Neural crest cell (in vitro differentiated cells): ENCODE measurements at places on chromosomes 16 and 17.
A peak's percentile ranks its signal among the peaks of the same experiment; 100 is the strongest.

DNA sequence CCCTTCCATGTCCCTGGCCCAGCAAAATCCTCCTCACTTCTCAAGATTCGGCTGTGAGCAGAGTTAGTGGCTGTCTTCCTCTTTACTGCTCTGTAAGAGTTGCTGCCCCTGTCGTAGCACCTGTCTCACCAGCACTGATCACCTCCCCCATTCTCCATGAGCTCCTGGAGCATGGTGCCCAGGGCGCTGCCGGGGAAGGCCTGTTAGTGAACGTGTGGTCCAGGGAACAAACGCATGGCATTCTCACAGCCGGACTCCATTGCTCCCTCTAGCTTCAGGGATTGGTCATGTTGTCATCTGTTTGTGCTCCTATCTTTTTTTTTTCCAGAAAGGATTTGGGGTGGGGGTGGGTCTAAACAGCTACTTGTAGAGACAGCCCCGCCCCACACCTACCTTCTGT, 141.2 kb downstream of the CMIP start:
- H3K27ac ChIP-seq, result peak overlapping the region; percentile 20
- H3K4me1 ChIP-seq, result peaks cover 61% of the 10 kb centered on the region
- H3K27me3 ChIP-seq, result no peaks in the 10 kb centered on the region
- peaks cover 5% of the 10 kb centered on the region for H3K36me3 ChIP-seq

- H3K4me1 ChIP-seq, result no peaks in the 10 kb centered on the region
- DNase-seq, result no peak
- H3K4me3 ChIP-seq, result no peak overlapping the region
- H3K36me3 ChIP-seq, result peaks cover 5% of the 10 kb centered on the region
- H3K27me3 ChIP-seq, result no peaks in the 10 kb centered on the region
Measured at GRCh38 chr17:1100382-1100781, 79.4 kb downstream of the ABR start.

DNA sequence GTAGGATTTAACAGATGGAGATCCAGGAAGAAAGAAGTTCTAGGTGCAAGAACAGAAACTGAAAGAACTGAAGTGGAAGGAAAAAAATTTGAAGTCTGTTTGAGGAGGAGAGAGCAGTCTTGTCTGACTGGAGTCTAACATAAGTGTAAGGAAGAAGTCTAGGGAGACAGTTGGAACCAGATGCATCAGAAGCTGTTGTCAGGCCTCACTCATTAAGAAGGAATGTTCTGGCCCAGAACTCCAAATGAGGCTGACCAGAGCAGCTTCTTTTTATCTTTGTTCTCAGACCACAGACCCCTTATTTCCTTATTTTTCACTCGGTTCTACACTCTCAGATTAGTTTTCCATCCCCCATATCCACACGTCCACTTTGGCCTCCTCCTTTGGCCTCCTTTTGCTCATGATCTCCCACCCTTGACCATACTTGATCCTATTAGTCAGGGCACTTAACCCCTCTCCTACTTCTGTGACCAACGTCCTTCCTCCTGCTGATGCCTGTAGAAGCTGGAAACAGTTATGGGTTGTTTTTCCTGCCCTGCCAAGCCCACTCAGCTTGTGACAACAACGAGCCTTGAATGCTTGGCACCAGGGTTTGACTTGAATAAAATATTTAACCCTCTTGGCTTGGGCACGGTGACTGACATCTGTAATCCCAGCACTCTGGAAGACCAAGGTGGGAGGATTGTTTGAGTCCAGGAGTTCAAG, 7.0 kb upstream of the MYH2 start:
- peaks cover 3% of the 10 kb centered on the region for H3K27me3 ChIP-seq
- H3K4me3 ChIP-seq, result no peak overlapping the region
- H3K36me3 ChIP-seq, result no peaks in the 10 kb centered on the region
- no peaks in the 10 kb centered on the region for H3K4me1 ChIP-seq
- no peak for DNase-seq
- no peak overlapping the region for H3K27ac ChIP-seq

DNA sequence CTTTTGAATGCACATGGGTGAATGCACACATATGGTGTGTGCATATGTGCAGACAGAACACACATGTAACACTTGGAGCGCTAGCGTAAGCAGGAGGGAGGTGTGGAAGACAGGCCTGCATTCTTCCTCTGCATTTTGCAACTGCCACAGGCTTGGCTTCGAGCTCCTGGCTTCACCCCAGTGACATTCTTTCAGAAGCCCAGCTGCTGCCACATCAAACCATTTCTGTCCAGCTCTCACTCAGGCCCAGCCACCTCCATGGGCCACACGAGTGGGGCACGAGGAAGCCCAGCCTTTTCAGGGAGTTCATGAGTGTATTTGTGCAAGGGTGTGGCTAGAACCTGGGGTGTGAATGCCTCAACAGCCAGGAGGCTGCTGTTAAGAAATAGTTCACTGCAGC, 18.8 kb downstream of the LGALS3BP start:
- peaks cover 14% of the 10 kb centered on the region for H3K4me1 ChIP-seq
- no peak for DNase-seq
- H3K27me3 ChIP-seq, result peaks cover 7% of the 10 kb centered on the region
- no peak overlapping the region for H3K27ac ChIP-seq
- no peaks in the 10 kb centered on the region for H3K36me3 ChIP-seq
- H3K4me3 ChIP-seq, result no peak overlapping the region

DNA sequence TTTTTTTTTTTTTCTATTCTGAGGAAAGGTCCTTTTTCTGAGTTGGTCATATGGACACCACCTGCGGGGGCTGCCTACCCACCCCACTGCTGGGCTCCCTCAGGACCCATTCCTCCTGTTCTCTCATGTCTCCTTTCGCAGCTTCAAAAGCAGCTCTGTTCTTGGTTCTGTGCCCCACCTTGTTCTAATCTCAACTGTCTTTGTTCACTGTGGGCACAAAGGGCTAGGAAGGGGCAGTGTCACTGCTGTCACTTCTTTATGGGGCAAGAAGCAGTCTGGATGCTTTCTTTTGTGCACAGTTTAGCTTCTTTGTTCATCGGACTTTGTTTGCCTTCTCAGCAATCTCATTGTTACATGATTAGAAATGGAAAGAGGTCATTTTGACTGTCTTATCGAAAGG, 7.1 kb downstream of the GOSR2 start:
- H3K36me3 ChIP-seq, result peaks cover 7% of the 10 kb centered on the region
- no peaks in the 10 kb centered on the region for H3K27me3 ChIP-seq

DNA sequence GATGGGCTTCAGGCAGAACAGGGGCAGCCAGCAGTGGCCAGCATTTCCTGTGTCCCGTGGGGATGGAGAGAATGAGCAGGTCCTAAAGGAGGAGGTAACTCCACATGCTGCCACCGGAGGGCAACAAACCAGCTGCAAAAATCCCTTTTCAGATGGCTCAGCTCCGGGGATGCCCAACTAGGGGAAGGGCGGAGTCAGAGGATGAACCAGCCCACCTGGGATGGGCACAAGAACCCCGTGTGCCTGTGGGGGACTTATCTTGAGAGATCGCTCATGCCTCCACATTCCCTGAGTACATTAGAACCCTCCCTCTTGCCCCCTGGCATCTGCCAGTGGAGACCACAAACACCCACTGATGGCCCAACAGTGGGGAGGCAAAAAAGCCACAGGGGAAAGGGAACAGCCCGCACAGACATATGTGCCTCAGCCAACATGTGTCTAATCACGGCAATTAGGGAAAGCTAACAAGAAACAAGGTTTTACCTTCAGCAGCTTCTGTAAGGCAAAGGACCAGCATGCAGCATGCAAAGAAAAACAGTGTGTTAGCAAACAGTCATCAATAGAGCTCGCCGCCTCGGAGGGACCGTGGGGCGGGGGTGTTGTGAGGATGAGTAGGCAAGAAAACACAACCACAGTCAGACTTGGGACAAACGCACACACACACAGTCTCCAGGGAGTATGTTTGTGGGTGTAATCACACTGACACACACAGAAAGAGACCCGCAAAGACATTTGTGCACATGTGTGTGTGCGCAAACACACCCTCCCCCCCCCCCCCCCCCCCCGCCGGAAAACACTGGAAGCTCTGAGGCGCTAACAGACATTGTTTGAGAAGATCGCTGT, 64.0 kb downstream of the MYO18A start:
- peaks cover 4% of the 10 kb centered on the region for H3K4me1 ChIP-seq
- no peaks in the 10 kb centered on the region for H3K36me3 ChIP-seq
- peak; percentile 29 for DNase-seq
- no peaks in the 10 kb centered on the region for H3K27me3 ChIP-seq
- no peak overlapping the region for H3K27ac ChIP-seq
- H3K4me3 ChIP-seq, result no peak overlapping the region

DNA sequence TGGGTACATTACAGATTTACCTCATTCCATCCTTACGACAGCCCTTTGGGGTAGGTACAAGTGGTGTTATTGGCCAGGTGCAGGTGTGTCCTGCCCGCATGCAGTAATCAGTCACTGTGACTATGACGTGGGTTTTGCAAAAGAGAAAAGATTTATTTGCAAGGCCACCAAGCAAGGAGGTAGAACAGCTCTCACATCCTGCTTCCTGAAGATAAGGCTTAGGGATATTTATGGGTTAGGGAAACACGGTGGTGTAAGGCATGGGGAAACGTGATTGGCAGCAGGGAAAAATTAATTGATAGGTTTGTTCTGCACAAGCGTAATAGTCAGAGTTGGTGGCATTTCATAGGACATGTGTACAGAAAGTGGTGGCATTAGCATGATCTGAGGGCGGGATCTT, 214.8 kb downstream of the PARN start:
- no peak overlapping the region for H3K27ac ChIP-seq
- H3K36me3 ChIP-seq, result no peaks in the 10 kb centered on the region
- DNase-seq, result no peak
- no peak overlapping the region for H3K4me3 ChIP-seq
- no peaks in the 10 kb centered on the region for H3K27me3 ChIP-seq
- H3K4me1 ChIP-seq, result no peaks in the 10 kb centered on the region

DNA sequence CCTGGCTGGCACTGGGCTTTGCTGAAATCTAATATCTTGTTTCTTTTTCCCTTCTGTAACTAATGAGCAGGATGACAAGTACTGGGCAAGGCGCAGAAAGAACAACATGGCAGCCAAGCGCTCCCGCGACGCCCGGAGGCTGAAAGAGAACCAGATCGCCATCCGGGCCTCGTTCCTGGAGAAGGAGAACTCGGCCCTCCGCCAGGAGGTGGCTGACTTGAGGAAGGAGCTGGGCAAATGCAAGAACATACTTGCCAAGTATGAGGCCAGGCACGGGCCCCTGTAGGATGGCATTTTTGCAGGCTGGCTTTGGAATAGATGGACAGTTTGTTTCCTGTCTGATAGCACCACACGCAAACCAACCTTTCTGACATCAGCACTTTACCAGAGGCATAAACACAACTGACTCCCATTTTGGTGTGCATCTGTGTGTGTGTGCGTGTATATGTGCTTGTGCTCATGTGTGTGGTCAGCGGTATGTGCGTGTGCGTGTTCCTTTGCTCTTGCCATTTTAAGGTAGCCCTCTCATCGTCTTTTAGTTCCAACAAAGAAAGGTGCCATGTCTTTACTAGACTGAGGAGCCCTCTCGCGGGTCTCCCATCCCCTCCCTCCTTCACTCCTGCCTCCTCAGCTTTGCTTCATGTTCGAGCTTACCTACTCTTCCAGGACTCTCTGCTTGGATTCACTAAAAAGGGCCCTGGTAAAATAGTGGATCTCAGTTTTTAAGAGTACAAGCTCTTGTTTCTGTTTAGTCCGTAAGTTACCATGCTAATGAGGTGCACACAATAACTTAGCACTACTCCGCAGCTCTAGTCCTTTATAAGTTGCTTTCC, 56.0 kb downstream of the HLF start:
- H3K27me3 ChIP-seq, result no peaks in the 10 kb centered on the region
- no peak overlapping the region for H3K4me3 ChIP-seq
- no peaks in the 10 kb centered on the region for H3K36me3 ChIP-seq
- no peak for DNase-seq
- H3K27ac ChIP-seq, result no peak overlapping the region
- no peaks in the 10 kb centered on the region for H3K4me1 ChIP-seq

- peaks cover 3% of the 10 kb centered on the region for H3K36me3 ChIP-seq
- H3K27ac ChIP-seq, result no peak overlapping the region
- H3K4me3 ChIP-seq, result no peak overlapping the region
- no peaks in the 10 kb centered on the region for H3K27me3 ChIP-seq
Measured at GRCh38 chr16:29909391-29909790, 9.1 kb downstream of the ASPHD1 start.

GRCh38 chr17:31902693-31903092, 1.2 kb upstream of the UTP6 start:
- DNase-seq, result no peak
- peak overlapping the region; percentile 16 for H3K4me3 ChIP-seq
- H3K4me1 ChIP-seq, result peaks cover 3% of the 10 kb centered on the region
- H3K27me3 ChIP-seq, result peaks cover 8% of the 10 kb centered on the region
- H3K36me3 ChIP-seq, result no peaks in the 10 kb centered on the region

- no peaks in the 10 kb centered on the region for H3K36me3 ChIP-seq
- H3K4me3 ChIP-seq, result no peak overlapping the region
- no peak for DNase-seq
- no peaks in the 10 kb centered on the region for H3K4me1 ChIP-seq
Measured at GRCh38 chr16:24208710-24209109, 47.4 kb upstream of the CACNG3 start.

- DNase-seq, result no peak
- no peaks in the 10 kb centered on the region for H3K27me3 ChIP-seq
- peaks cover 39% of the 10 kb centered on the region for H3K4me1 ChIP-seq
- H3K36me3 ChIP-seq, result no peaks in the 10 kb centered on the region
- no peak overlapping the region for H3K27ac ChIP-seq
Measured at GRCh38 chr17:40551091-40551878, 14.0 kb downstream of the CCR7 start.

DNA sequence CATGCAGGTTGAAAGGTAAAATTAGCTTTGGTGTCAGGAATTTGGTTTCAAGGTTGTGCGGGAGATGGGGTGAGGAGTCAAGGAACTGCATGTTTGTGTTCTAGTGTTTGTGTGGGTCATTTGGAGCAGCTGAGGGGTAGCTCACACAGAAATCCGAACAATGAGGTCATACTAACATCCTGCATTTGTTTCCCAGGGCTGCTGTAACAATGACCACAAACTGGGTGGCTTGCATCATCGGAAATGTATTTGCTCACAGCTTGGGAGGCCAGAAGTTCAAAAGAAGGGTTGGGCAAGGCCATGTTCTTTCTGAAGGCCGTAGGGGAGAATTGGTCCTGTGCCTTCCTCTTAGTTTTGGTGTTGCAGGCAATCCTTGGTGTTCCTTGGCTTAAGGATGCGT, 287.4 kb downstream of the HAPSTR1 start:
- H3K27ac ChIP-seq, result no peak overlapping the region
- no peak for DNase-seq
- no peaks in the 10 kb centered on the region for H3K36me3 ChIP-seq
- peaks cover 2% of the 10 kb centered on the region for H3K27me3 ChIP-seq

GRCh38 chr17:1568950-1569810, 6.6 kb upstream of the PITPNA start:
- H3K4me1 ChIP-seq, result peaks cover 7% of the 10 kb centered on the region
- no peak overlapping the region for H3K4me3 ChIP-seq
- no peak for DNase-seq
- no peaks in the 10 kb centered on the region for H3K36me3 ChIP-seq

- H3K27ac ChIP-seq, result no peak overlapping the region
- H3K4me3 ChIP-seq, result no peak overlapping the region
- no peak for DNase-seq
- H3K4me1 ChIP-seq, result no peaks in the 10 kb centered on the region
Measured at GRCh38 chr16:3295209-3295608, 10.0 kb downstream of the TIGD7 start.

DNA sequence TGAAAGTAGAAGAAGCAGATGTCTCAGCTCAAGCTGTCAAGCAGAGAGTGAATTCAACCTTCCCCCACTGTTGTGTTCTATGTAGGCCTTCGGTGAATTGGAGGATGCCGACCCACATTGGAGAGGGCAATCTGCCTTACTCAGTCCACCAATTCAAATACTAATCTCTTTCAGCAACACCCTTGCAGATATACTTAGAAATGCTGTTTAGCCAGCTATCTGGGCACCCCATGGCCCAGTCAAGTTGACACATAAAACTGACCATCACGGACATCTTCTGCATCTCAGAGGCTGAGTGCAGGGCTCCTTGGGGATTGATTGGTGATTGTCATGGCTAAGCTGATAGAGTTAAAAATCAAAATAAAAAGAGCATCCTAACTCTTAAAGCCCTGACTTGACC, 58.3 kb downstream of the IRX3 start:
- DNase-seq, result no peak
- H3K4me3 ChIP-seq, result no peak overlapping the region
- no peaks in the 10 kb centered on the region for H3K4me1 ChIP-seq
- no peaks in the 10 kb centered on the region for H3K36me3 ChIP-seq
- H3K27me3 ChIP-seq, result no peaks in the 10 kb centered on the region
